HS-5 (cell line): ENCODE measurements at places on chromosomes 16 and 17.

DNA sequence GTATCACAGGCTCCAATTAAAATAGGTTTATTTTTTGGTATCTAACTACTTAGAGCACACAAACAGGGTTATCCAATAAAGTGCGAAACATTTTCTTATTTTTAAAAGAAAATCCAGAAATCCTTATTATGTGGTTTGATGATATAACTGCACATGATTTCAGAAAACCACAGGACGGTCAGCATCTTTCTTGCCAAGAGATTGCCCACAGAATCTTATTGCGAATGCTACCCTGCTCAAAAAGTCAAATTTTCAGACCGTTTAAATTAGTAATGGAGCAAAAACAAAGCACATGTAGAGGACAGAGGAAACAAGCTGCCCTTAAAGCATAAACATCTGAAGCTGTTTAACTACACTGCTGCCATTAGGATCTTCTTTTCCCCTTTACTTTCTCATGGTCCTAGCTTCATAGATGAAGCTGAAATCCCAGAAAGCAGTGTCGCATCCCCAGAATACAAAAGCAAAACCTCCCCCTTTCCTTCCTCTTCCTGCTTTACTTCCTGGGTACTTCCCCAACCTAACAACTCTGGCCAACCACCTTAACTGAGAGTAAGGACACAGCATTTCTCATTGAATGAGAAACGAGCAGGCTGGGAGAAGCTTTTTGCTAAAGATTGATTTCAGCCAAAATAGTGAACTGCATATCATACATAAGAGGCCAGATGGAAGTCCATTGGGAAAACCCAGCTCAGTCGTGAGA, 43.7 kb downstream of the CMTM4 start:
- no peak for DNase-seq

- no peak for DNase-seq
Measured at GRCh38 chr16:83206426-83206825, 579.7 kb downstream of the CDH13 start.

- no peak for DNase-seq
Measured at GRCh38 chr16:67190448-67191399, 788 bp upstream of the EXOC3L1 start.

GRCh38 chr17:82914375-82914774, 74.6 kb upstream of the ZNF750 start:
- no peak for DNase-seq

- no peak for DNase-seq
Measured at GRCh38 chr17:82849076-82849945, 9.5 kb upstream of the ZNF750 start.

GRCh38 chr16:50279504-50279865, 13.1 kb downstream of the ADCY7 start:
- DNase-seq, result no peak

DNA sequence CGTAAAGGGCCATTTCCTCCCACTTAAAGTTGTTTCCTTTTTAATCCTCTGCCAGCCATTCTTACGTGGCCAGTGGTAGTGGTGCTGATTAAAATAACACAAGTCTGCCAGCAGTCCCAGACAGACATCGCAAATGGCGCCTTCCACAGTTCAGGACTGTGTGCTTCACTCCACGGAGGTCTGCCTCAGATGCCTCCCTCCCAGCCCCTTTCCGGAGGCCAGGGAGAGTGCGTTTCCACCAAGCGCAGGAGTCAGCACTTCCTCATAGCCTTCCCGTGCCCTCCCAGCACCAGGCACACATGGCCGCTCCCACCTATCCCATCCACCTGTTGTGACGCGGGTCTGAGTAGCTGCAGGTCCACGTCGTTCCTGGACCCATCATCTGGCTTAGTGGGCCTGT, 205.6 kb downstream of the RPTOR start:
- DNase-seq, result no peak

- DNase-seq, result no peak
Measured at GRCh38 chr16:55559933-55560516, 6.5 kb upstream of the CAPNS2 start.

- no peak for DNase-seq
Measured at GRCh38 chr17:72165867-72166439, 45.1 kb downstream of the SOX9 start.

DNA sequence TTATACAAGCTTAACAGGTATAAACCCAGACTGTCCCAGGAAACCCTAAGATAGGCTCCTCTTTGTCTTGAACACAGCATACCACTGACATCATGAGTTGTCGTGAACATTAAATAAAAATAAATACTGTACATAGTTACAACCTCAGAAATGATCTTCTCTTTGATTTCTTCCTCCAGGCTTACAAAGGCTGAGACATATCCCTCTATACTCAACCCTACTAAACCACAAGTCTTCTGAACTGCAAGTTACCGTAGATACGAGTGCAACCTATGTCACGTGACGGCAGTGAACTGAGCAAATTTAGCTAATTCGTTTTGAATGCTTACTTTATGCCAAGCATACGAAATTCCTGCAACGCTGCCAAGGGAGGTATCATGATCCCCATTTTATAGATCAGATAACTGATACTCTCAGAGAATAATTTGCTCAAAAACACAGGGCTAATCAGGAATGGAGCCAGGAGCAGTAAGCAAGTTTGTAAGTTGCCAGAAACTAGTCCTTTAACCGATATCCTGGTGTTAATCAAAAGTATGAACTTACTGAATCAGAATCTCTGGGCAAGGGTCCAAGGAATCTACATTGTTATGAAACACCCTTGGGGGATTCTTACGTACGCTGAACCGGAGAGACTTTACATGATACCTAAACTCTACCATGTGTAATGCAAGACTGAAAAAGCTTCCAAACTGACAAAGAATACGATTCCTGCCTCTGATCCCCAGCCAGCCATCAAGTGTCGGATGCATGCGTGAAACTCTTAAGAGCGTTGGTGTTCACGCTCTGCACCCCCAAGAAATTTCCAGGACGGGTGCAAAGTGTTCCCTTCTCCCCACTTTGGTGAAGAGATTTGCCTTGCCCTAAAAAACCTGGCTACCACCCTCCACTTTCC, 106.2 kb downstream of the XYLT1 start:
- DNase-seq, result peak; percentile 71

DNA sequence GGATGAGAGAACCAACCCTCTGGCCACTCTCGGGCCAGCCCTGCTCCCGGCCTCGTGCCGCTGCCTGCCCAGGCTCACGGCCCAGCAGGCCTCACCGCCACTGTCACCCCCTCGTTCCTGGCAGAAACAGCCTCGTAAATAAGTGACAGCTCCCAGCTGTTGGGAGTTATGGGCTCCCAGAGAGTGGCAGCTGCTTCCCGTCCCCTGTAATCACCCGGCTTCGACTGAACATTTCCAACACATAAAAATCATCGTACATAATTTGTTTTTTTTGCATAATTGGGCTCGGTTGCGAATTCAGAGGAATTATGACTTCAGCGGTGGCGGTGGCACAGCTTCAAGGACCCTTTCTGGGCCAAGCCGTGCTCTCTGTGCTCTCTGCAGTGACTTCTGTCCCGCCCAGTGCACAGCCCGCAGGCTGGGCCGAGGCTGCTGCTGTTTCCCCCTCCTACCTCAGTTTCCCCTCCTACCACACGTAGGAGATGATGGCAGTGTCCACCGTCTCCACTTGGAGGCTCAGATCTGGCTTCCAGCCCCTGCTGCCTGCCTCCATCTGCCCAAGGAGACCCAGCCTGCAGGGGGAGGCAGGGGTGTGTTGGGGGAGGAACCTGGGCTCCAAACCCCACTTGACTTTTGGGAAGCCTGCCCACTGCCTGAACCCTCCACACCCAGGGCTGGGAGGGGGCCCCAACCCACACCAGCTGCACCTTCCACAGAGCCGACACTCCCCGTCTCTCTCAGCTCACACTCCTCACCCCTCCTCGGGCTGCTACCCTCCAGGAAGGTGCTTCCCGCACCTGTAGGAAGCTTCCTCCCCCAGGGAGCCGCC, 84.9 kb downstream of the RTN4RL1 start:
- no peak for DNase-seq

DNA sequence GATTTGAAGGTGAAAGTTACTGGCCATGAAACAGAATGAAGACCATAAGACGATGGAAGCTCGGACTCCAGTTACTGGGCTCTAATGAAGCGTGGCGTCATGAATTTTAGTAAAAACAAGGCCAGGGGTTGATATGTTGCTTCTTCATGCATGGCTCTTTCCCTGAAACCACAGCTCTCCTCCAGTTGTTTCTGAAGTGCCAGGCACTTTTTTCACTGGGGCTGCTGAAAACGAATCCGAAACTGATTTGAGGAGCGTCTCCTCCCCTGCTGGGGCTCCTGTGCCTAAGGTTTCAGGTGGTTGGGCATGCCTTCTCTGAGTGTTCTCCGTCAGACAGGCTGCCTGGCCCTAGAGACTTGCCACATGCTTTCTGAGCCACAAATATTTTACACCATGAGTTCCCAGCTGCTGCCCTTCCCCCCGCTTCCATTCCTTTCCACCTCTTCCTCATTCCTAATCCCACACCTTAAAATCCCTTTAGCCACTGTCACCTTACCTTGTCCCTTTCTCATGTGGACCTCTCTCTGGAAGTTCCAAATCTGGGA, 3.7 kb upstream of the MYL4 start:
- no peak for DNase-seq

DNA sequence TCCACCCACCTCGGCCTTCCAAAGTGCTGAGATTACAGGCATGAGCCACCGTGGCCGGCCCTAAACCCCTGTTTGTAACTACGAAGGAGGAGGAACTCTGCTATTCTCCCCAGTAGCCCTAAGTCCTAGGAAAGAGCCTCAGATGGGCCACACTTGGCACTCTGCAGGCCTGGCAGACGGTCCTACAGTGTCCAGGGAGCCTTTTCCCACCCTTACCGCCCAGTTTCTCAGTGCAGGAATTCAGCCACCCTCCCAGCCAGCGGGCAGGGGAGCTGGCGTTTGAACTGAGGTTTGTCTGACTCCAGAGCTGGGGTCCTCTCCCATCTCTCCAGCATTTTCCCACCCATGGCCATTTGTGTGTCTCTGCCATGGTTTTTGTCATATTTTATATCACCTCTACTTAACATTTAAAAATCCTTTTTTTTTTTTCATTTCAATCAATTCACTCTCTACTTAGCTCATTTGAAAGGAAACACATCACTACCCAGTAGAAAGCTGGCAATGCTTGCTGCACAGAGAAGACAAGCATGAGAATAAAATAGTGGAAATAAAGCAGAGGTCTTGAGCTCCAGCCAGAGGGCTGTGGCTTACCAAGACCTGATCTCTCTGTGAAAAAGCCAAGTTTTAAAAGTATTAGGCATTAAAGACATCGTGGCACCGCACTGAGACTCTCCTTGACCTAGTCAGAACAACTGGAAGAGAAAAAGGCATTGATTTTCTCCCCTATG, 34.9 kb downstream of the BCO1 start:
- no peak for DNase-seq

GRCh38 chr17:56141046-56141839, 12.0 kb upstream of the ANKFN1 start:
- DNase-seq, result no peak

DNA sequence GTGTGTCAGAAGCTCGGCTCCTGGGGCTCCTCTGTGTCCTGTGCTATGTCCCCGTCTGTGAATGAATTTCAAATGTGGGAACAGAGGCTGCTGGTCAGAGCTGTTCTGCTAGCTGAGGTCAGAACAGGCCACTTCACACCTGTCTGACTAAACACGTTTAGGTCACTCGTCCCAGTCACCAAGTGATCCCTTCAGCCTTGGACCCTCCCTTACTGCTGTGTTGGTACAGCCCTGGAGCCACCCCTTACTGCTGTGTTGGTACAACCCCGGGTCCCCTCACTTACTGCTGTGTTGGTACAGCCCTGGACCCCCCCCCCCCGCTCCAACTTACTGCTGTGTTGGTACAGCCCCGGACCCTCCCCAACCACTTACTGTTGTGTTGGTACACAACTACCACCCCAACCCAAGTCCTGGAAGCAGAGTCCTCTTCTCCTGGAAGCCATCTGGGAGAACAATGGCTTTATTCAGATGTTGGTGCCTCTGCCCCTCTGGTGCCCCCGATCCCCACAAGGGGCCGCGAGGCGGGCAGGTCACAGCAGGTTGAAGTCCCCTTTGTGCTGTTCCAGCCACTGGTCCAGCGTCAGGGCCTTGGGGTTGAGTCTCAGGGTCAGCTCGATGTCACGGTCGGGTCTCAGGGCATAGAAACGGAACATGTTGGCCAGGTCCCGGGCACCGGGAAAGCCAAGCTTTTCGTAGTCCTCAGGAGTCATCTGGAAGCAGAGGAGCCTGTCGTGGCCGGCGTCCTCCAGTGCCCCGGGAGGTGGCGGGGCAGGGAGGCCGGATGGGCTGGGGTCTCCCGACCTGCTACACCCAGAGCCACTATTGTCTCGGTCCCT, 13.0 kb downstream of the NMRAL1 start:
- no peak for DNase-seq

GRCh38 chr17:52505601-52506000, 347.1 kb upstream of the CA10 start:
- no peak for DNase-seq

DNA sequence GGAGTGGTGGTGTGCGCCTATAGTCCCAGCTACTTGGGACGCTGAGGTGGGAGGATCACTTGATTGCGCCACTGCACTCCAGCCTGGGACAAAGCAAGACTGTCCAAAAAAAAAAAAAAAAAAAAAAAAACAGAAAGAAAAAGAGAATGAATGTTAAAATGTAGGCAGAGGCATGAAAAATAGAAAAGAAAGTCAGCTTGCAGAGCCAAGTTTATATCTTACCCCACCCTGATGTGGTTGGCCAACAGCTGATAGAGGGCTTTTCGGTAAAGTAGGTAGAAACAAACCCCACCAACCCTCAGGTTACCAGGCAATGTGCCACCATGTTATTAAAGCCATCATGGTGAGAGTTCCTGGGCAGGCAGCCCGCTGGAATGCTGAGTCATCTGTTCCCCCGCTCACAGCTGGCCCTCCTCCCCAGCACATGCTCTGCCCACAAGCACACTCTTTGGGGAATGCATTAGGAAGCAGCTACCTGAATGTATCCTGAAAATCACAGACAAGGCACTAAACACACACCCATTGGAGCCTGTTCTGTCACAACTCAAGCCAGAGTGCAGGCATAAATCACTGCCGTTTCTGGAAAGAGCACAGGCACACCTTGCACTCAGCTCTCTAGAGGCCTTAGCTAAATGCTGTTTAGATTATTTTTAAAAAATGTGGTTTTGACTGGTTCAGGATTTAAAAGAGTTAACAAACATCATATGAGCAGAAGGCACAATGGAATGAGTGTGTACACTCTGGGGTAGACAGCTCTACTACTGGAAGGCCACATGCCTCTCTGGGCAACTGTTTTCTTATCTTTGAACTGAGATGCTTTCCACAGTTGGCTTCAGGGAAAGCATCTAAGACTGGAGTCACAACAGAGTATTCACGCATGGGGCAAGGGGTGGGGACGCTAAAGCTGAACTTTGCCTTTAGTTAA, 128.5 kb downstream of the PARN start:
- peak; percentile 89 for DNase-seq

GRCh38 chr17:38709864-38710603, 5.0 kb downstream of the MLLT6 start:
- no peak for DNase-seq

GRCh38 chr17:77704048-77704815, 254.3 kb upstream of the TNRC6C start:
- DNase-seq, result no peak
